ENCODE measurements at places on chromosomes 3 and 15.

DNA sequence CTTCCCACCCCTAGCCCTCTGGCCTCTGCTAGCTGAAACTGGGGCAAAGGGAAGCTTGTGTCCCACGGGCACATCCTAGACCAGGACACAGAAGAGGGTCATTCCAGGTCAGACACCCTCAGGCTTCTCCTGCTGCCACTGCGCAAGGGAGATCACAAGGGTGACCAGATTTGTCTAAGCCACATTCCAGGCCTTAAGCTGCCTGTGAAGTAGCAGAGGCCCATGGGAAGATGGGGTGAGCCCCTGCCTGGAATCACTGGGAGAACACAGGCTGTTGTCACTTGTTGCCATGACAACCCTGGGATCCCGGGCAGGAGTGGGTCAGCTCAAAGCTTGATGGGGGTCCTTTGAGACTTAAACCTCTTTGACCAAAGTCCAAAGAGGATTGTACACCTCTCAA lies 10.8 kb downstream of the STRA6 start:
- no peak for DNase-seq

GRCh38 chr15:81097890-81098280 lies 36.2 kb upstream of the CFAP161 start:
- DNase-seq, result no peak

GRCh38 chr3:131786386-131786785 lies 248.4 kb downstream of the CPNE4 start:
- DNase-seq, result no peak

DNA sequence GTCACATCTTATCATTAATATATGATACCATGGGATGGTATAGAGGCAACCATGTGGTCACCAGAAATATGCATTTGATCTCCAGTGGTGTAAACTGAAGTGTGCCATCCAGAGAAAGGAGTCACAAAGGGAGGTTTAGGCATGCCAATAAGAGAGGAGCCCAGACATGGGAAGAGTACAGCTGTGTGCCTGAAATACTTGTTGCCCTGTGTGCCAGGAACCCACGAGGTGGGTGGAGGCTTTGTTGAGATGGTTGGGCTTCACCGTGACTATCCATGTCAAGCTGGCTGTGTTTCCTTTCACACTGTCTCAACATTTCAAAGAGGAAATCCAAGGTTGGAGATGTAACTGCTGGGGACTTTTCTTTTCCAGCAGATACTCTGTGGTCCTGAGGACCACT lies 43.5 kb downstream of the CACNA2D3 start:
- DNase-seq, result no peak

GRCh38 chr3:16513141-16514020 lies at the start of gene RFTN1:
Gene RFTN1 (minus strand): TSS chr3:16513699. CDS start chr3:16493869, 19,830 bp downstream.
- peak; percentile 29 for DNase-seq

- DNase-seq, result peak; percentile 65
Observed at GRCh38 chr3:51024765-51025632, 350.3 kb downstream of the DOCK3 start.

DNA sequence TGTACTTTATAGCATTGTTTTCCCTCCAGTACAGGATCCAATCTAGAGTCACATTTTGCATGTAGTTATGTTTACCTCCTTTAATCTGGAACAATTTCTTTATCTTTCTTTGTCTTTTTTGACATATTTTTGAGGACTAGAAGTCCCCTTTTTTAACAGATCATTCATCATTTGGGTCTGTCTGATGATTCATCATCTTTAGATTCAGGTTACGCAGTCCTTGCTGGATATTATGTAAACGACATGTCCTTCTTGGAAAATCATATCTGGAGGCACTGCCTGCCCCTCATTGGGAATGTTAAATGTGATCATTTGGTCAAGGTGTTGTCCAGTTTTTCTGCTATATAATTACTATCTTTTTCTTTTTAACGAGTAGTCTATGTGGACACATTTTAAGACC lies 18.3 kb downstream of the TGM4 start:
- DNase-seq, result no peak

DNA sequence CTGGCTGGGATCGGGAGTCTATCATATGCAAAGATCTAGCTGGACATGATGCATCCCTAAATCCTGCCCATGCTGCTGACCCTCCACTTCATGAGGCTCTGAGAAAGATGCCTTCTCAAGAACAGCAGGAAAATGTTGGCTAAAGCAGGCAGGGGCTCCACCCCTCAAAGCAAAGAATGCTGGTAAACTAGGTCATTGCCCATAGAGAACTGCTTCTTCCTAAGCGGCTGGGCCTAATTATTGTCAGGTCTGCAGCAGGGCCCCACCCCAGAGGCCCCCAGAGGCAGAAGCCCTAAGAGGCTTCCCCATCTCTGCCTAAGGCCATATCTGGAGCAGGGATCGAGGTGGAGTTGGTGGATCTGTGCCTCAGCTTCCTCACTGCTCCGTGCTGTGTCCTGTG lies 447.4 kb upstream of the PROK2 start:
- DNase-seq, result no peak

GRCh38 chr15:87489456-87489855 lies 767.1 kb downstream of the NTRK3 start:
- no peak for DNase-seq

GRCh38 chr3:100257586-100257985 lies 3.2 kb upstream of the TBC1D23 start:
- DNase-seq, result no peak

DNA sequence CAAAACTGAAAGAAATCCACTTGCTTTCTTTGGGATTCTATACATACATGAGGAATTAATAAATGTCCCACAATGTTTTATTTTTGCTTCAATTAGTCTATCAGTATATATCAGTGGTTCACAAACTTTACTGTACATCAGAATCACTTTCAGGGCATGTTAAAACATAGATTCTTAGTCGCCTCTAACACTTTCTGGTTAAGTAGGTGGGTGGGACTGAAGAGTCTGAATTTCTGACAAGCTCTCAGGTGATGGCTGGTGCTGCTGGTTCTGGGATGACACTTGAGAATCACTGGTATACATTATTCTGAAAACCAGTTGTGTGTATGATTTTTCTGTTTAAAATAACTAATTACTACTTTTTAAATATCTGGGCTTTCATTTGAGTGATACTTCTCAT lies 393.3 kb downstream of the TBC1D5 start:
- no peak for DNase-seq

- DNase-seq, result no peak
Observed at GRCh38 chr3:194352667-194353246, 1.6 kb upstream of the CPN2 start.

DNA sequence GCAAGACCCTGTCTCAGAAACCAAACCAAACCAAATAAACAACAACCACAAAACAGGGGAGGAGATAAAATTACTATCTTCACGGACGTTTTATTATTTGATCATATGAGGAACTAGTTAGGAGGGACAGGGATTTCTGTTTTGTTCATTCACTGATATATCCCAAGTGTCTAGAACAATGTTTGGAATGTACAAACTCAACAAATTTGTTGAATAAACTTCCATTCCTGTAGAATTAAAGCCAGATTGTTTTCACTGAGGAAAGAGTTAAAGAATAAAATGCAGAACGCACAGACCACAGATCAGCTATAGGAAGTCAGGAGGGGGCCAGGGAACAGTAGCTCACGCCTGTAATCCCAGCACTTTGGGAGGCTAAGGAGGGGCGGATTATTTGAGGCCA lies 6.5 kb upstream of the STRC start:
- no peak for DNase-seq

GRCh38 chr3:179935710-179936109 lies 101.0 kb downstream of the PEX5L start:
- DNase-seq, result no peak

DNA sequence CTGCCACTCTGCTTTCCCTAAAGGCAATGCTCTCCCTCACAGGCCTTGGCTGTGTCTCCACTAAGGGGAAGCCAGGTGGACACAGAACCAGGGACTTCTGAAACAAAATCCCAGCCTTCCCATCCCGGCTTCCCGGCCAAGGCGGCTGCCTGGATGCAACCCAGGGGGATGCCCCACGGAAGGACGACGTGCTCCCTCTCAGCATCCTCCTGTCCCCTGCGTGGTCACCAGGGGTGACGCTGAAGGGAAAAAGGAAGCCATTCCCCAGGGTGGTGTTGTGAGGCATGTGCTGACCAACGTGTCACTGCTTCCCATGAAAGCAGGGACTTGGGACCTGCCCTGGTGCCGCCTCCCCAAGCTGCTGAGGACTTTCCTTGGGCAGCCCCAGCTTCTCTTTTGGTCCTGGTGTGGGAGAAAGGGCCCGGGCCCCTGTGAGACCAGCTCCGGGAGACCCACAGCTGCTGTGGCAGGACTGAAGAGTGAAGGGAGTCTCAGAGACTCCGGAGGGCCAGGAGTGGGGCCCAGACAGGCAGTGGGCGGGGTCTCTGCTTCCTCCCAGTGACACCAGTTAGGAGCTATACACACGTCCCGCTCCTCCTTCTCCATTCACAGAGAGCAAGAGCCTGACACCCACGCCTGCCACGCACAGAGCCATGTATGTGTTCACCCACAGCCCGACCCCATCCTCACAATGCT lies 139.2 kb downstream of the NUP210 start:
- DNase-seq, result no peak

- no peak for DNase-seq
Observed at GRCh38 chr3:65024148-65024547, 336.3 kb upstream of the ADAMTS9 start.

- DNase-seq, result no peak
Observed at GRCh38 chr3:152254041-152254440, 14.7 kb upstream of the MBNL1 start.

DNA sequence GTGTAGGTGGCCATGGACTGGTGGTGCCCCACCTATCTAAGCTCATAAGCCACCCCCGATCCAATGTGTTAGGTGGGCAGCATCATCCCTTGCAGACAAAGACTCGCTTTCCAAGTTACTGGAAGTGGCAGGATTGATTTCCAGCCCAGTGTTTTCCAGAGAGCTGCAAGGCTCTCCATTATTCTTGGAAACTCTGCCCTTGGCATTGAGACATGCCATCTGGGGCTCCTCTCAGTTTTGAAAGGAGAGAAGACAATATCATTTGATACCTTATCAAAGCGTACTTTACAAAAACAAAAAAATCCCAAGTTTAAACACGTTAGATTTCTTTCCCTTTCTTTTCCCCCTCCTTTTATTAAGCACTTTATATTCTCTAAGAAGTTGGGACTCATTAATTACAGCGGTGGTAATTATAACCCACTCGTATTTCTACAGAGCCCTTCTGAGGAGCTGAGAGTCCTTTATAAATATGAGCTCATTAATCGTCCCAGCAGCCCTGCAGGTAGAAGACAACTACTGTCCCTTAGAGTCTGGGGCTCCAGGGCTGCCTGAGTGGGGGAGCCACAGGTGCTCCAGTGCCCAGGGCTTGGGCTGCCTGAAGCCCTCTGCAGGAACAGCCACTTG lies 226.1 kb downstream of the TLE3 start:
- DNase-seq, result no peak

DNA sequence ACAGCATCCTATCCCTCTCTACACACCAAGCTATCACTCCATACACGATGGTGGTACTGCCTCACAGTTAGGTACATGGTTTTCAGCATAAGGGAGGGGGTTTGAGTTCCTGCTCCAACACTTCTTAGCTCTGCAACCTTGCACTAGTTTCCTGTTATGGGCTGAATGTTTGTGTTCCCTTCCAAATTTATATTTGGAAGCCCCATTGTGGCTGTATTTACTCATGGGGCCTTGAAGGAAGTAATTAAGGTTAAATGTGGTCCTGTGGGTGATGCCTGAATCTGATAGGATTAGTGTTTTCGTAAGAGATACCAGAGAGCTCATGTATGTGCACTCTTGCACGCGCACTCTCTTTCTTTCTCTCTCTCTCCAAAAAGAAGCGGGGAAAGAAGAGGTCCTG lies 259.4 kb downstream of the RORA start:
- DNase-seq, result no peak

GRCh38 chr3:71786217-71786549 lies 1.2 kb upstream of the PROK2 start:
- DNase-seq, result no peak

GRCh38 chr3:190597291-190597690 lies 83.4 kb downstream of the IL1RAP start:
- DNase-seq, result no peak

- no peak for DNase-seq
Observed at GRCh38 chr3:64148955-64149653, 76.2 kb downstream of the PRICKLE2 start.

DNA sequence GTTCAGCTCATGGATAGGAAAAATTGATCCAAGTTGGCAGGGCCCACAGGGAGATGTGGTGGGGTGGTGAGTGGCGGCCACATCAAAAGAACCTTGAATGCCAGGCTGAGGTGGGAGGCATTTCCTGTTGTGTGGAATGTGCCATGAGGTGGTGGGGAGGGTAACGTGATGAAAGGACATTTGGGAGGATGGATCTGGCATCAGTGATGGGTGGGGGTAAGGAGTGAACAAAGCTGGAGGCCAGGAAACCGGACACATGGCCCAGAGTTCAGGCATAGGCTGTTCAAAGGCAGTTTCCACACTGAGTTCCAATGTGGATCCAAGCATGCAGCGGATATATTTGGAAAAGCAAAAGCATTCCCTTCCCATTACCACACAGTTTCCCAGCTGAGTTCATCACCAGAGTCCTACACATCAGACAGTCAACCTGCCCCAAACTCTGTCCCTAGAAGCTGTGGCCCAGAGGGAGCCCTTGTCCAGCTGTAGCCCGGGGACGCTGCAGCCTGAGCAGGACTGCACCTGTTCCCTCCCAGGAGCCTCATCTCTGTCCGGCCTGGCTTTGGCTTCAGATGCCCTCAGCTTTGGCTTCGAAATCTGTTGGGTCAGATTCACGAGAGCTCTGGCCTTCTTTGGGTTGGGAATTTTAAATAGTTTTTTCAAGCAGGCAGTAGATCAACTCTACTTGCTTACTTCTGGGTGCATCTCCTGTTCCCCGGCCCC lies 37.8 kb upstream of the GOLGA6B start:
- no peak for DNase-seq

GRCh38 chr15:34009656-34010055 lies 29.3 kb downstream of the AVEN start:
- no peak for DNase-seq

GRCh38 chr15:80093854-80094418 lies 34.5 kb downstream of the ZFAND6 start:
- DNase-seq, result no peak

DNA sequence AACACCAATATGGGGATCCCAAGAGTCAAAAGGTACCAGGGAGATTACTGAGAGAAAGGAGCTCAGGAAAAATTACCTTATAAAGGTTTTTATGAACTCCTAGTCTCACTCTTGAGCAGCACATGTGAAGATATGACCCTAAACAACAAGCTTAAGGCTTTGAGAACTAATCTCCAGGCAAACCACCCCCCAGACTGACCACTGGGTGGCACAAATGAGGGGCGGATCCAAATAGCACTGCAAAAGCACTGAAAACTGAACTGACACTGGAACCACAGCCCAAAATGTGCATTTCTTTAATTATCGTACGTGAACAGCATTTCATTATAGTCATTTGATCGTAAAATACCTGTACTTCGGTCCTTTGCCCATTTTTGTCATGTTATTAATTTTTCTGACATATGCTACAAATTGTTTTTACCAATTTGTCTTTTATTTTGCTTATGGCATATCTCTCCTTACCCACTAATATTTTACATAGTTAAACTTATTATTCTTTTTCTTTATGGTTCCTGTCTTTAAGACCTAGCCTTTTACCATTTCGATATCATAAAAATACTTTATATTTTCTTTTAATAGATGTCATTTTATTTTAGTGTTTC lies 31.5 kb upstream of the TFDP2 start:
- peak; percentile 1 for DNase-seq

GRCh38 chr3:156323466-156323865 lies 203.1 kb downstream of the KCNAB1 start:
- no peak for DNase-seq

- no peak for DNase-seq
Observed at GRCh38 chr3:37053753-37054152, 60.4 kb downstream of the MLH1 start.

All from T-helper 9 cell (primary cell).